ENCODE measurements at places on chromosomes 12 and 14.
A peak's percentile ranks its signal among the peaks of the same experiment; 100 is the strongest.

DNA sequence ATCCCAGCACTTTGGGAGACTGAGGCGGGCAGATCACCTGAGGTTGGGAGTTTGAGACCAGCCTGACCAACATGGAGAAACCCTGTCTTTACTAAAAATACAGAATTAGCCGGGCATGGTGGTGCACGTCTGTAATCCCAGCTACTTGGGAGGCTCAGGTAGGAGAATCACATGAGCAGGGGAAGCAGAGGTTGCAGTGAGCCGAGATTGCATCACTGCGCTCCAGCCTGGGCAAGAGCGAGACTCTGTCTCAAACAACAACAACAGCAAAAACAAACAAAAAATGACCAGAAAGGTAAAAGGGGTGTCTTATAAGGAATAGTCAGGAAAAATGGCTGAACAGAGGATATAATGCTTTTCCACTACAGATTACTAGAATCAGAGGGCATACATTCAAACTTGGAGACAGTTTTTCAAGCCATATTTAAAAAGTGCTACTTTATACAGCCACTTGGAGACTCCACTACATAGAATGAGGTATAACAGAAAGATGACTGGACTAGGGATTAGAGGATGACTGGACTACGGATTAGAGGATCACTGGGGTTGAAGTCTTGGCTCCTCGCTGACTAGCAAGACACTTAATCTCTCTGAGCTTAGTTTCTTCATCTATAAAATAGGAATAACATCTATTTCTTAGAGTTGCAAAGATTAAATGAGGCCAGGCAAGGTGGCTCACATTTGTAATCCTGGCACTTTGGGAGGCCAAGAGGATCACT is 4.9 kb upstream of the CS start:
- no peaks in the 10 kb centered on the region for H3K36me3 ChIP-seq
- no peaks in the 10 kb centered on the region for H3K27me3 ChIP-seq
- H3K27ac ChIP-seq = no peak overlapping the region
- H3K4me1 ChIP-seq = peaks cover 18% of the 10 kb centered on the region

GRCh38 chr14:100214770-100215083 is 24.2 kb upstream of the YY1 start:
- H3K36me3 ChIP-seq = no peaks in the 10 kb centered on the region
- no peak overlapping the region for H3K27ac ChIP-seq
- no peak for DNase-seq
- no peaks in the 10 kb centered on the region for H3K4me1 ChIP-seq
- H3K4me3 ChIP-seq = no peak overlapping the region

- H3K4me3 ChIP-seq = no peak overlapping the region
- peak overlapping the region; percentile 34 for H3K27ac ChIP-seq
- no peaks in the 10 kb centered on the region for H3K27me3 ChIP-seq
These were observed 129.9 kb downstream of the CPNE8 start for GRCh38 chr12:38775457-38775856.

GRCh38 chr14:35202195-35202594 is 79.8 kb downstream of the PRORP start:
- no peak for DNase-seq
- H3K27me3 ChIP-seq = no peaks in the 10 kb centered on the region
- no peaks in the 10 kb centered on the region for H3K4me1 ChIP-seq

DNA sequence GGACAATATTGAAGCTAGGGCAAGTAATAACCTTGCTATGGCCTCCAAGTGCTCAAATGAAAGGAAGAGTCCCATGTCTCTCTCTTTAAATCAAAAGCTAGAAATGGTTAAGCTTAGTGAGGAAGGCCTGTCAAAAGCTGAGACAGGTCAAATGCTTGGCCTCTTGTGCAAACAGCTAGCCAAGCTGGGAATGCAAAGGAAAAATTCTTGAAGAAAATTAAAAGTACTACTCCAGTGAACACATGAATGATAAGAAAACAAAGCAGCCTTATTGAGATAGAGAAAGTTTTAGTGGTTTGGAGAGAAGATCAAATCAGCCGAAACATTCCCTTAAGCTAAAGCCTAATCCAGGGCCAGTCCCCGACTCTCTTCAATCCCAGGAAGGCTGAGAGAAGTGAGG is 84.1 kb upstream of the PLEKHA5 start:
- no peaks in the 10 kb centered on the region for H3K4me1 ChIP-seq
- H3K27ac ChIP-seq = no peak overlapping the region
- no peaks in the 10 kb centered on the region for H3K27me3 ChIP-seq
- no peak overlapping the region for H3K4me3 ChIP-seq
- no peak for DNase-seq

DNA sequence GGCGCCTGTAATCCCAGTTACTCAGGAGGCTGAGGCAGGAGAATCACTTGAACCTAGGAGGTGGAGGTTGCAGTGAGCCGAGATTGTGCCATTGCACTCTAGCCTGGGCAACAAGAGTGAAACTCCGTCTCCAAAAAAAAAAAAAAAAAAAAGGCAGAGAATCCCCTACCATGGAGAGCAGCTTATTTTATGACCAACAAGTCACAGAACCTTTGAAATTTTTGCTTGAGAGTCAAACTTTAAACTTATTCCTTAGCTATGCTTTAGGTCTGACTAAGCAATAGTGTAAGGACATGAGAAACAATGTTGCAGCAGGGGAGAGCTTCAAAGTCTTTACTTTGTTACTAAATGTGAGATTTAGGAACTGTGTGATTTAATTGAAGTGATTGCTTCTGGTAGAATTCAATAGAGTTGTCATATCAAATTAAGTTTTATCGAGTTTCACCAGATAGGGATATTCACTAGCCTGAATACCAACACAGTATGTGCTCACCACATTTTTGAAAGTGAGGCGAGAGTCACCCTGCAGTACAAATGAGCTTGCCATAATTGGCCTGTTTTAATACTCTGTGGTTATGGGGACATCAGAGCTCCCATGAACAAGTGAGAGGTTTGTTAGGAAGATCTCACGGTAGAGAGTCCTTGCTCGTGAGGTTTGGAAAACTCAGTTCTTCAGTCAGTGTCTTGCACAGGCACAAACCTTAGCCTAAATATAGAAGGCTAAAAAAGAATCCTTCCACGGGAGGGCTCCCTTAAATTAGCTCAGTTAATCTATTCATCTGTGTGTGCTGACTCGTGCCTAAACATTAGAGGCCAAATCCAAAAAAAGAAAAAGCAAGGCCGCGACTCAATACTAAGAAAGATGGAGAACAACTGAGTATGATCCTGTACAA is 108.6 kb downstream of the SAMD4A start:
- no peak overlapping the region for H3K4me3 ChIP-seq
- no peaks in the 10 kb centered on the region for H3K27me3 ChIP-seq
- peaks cover 20% of the 10 kb centered on the region for H3K4me1 ChIP-seq
- DNase-seq = no peak
- H3K36me3 ChIP-seq = no peaks in the 10 kb centered on the region
- no peak overlapping the region for H3K27ac ChIP-seq

- no peak overlapping the region for H3K27ac ChIP-seq
- DNase-seq = no peak
- H3K4me3 ChIP-seq = no peak overlapping the region
- no peaks in the 10 kb centered on the region for H3K4me1 ChIP-seq
These were observed 16.5 kb downstream of the NPC2 start for GRCh38 chr14:74476607-74477006.

- peak overlapping the region; percentile 60 for H3K4me3 ChIP-seq
- H3K4me1 ChIP-seq = peaks cover 31% of the 10 kb centered on the region
- H3K36me3 ChIP-seq = no peaks in the 10 kb centered on the region
- H3K27ac ChIP-seq = peak overlapping the region; percentile 94
These were observed 559 bp upstream of the CKAP4 start for GRCh38 chr12:106248312-106248845.

GRCh38 chr14:102594514-102595175 is 2.2 kb downstream of the RCOR1 start:
- no peak overlapping the region for H3K27ac ChIP-seq
- H3K36me3 ChIP-seq = no peaks in the 10 kb centered on the region
- DNase-seq = peak; percentile 68
- no peaks in the 10 kb centered on the region for H3K4me1 ChIP-seq
- H3K4me3 ChIP-seq = peak overlapping the region; percentile 74
- no peaks in the 10 kb centered on the region for H3K27me3 ChIP-seq

DNA sequence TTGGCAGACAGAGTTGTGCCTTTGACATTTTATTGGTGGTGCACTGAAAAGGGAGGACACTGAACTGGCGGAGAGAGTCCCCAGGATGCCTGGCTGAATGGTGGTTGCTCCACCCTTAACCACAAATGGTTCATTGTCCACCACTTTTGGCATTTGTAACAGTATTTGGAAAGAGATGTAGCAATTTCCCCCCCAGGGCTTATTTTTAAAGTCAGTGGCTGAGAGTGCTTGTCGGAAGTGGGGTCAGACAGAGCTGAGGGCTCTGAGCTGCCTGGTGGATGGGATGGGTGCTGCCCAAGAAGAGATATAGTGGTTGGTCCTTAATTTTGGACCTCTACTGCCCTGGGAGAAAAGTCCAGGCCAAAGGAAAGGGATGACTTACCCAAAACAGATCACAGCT is 31.5 kb upstream of the FGF6 start:
- no peaks in the 10 kb centered on the region for H3K27me3 ChIP-seq
- DNase-seq = no peak
- no peaks in the 10 kb centered on the region for H3K4me1 ChIP-seq
- H3K36me3 ChIP-seq = no peaks in the 10 kb centered on the region
- no peak overlapping the region for H3K4me3 ChIP-seq

GRCh38 chr12:105391231-105391630 is 60.7 kb downstream of the C12orf75 start:
- H3K36me3 ChIP-seq = no peaks in the 10 kb centered on the region
- H3K27ac ChIP-seq = no peak overlapping the region
- no peaks in the 10 kb centered on the region for H3K4me1 ChIP-seq
- H3K4me3 ChIP-seq = no peak overlapping the region
- DNase-seq = no peak

DNA sequence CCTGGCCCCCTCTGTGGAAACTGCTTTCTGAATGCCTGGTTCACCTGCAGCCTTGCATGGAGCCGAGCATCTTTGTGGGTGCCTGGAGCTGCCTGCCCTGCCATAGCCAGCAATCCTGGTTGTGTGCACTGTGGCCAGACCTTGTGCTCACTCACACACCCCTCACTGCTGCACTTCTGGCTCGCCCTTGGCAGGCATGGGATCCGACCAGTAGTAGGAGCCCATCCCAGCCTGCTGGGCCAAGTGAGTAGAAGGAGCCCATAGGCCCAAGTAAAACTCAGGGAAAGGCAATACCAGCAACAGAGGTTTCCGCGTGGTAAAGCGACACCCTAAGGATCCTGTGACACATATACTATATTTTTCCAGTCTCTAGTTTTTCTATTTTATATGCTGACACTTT is 270.0 kb upstream of the NAV3 start:
- H3K27ac ChIP-seq = no peak overlapping the region
- no peak for DNase-seq
- H3K4me1 ChIP-seq = no peaks in the 10 kb centered on the region
- no peak overlapping the region for H3K4me3 ChIP-seq
- H3K36me3 ChIP-seq = no peaks in the 10 kb centered on the region

- no peaks in the 10 kb centered on the region for H3K36me3 ChIP-seq
- no peaks in the 10 kb centered on the region for H3K27me3 ChIP-seq
- no peaks in the 10 kb centered on the region for H3K4me1 ChIP-seq
These were observed 84.9 kb upstream of the RTL1 start for GRCh38 chr14:100988411-100988900.

DNA sequence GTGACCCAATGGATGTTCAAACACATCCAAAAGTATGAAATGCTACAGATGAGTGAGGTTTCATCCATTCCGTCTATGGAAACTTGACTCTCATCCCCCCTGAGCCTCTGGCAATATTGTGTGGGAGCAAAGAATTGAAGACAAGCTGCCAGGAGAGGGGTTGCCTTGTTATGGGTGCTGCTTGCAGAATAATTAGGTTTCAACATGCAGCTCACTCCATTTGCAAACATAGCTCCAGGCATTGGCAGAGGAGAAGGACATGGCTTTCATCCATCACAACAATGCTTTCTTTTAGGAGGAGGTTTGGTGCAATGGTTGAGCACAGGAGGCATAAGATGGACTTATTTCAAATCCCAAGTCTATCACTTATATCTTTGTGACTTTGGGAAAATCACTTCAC is 220.7 kb upstream of the SRRM4 start:
- no peak for DNase-seq
- H3K27ac ChIP-seq = no peak overlapping the region
- H3K27me3 ChIP-seq = no peaks in the 10 kb centered on the region
- no peak overlapping the region for H3K4me3 ChIP-seq
- H3K4me1 ChIP-seq = no peaks in the 10 kb centered on the region

GRCh38 chr12:97716356-97716755 is 253.8 kb downstream of the RMST start:
- no peaks in the 10 kb centered on the region for H3K36me3 ChIP-seq
- H3K4me3 ChIP-seq = no peak overlapping the region
- H3K4me1 ChIP-seq = no peaks in the 10 kb centered on the region
- no peaks in the 10 kb centered on the region for H3K27me3 ChIP-seq
- DNase-seq = peak; percentile 16

- H3K27ac ChIP-seq = no peak overlapping the region
- DNase-seq = no peak
- no peak overlapping the region for H3K4me3 ChIP-seq
- no peaks in the 10 kb centered on the region for H3K36me3 ChIP-seq
- no peaks in the 10 kb centered on the region for H3K4me1 ChIP-seq
These were observed 20.2 kb downstream of the P2RX2 start for GRCh38 chr12:132638541-132639408.

DNA sequence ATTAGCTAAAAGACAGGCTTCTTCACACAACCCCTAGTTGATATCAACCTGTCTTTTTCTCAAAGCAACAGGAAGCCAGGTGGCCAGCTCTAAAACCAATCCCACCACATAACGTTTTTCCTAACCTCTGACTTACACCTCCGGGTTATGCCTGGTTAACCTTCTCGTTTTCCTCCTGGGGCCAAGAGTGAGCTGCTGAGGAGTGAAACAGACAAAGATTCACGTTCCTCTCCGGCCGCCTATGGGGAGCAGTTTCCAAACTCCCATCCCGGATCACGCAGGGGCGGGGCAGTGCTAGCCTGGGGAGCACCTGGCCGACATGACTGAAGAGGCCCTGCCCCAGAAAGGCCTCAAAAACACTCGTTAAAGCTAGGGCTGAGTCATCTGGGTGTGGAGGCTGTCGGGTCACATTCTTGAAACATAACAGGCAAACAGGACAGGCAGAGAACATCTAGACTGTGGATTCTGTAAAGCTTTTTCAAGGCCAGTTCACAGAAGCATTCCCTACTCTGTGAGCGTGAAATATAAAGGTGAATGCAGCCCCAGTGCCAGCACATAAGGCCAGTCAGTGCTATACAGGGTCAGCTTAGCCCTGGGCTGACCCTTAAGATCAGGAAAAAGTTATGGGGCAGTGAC is 25.9 kb upstream of the LGALS3 start:
- H3K27ac ChIP-seq = peak overlapping the region; percentile 98
- H3K4me1 ChIP-seq = peaks cover 30% of the 10 kb centered on the region
- peak; percentile 61 for DNase-seq
- no peaks in the 10 kb centered on the region for H3K27me3 ChIP-seq
- H3K36me3 ChIP-seq = no peaks in the 10 kb centered on the region

DNA sequence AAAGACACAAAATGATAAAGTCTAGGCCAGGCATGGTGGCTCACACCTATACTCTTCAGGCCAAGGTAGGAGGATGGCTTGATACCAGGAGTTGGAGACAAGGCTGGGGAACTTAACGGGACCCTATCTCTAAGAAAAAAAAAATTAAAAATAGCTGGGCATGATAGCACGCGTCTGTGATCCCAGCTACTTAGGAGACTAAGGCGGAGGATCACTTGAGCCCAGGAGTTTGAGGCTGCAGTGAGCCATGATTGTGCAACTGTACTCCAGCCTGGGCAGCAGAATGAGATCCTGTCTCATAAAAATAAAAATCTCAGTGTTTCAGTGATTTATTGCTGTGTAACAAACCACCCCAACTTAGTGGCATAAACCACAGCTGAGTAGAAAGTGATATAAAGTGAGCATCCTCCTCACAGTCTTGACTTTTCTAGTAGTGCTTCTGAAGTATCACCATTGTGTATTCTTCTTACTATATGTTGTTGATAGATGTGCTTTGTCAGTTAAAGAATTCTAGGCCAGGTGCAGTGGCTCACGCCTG is 10.6 kb upstream of the ATF1 start:
- H3K27ac ChIP-seq = no peak overlapping the region
- no peak for DNase-seq
- no peak overlapping the region for H3K4me3 ChIP-seq
- no peaks in the 10 kb centered on the region for H3K36me3 ChIP-seq
- peaks cover 10% of the 10 kb centered on the region for H3K4me1 ChIP-seq
